IPS-NIHi11 (cell line): ENCODE measurements at places on chromosomes 13 and 19.

GRCh38 chr13:72341904-72342303 is 385.5 kb downstream of the MZT1 start:
- no peak for DNase-seq

GRCh38 chr19:38850436-38850975 is 720 bp upstream of the HNRNPL start:
- DNase-seq, result peak; percentile 91

DNA sequence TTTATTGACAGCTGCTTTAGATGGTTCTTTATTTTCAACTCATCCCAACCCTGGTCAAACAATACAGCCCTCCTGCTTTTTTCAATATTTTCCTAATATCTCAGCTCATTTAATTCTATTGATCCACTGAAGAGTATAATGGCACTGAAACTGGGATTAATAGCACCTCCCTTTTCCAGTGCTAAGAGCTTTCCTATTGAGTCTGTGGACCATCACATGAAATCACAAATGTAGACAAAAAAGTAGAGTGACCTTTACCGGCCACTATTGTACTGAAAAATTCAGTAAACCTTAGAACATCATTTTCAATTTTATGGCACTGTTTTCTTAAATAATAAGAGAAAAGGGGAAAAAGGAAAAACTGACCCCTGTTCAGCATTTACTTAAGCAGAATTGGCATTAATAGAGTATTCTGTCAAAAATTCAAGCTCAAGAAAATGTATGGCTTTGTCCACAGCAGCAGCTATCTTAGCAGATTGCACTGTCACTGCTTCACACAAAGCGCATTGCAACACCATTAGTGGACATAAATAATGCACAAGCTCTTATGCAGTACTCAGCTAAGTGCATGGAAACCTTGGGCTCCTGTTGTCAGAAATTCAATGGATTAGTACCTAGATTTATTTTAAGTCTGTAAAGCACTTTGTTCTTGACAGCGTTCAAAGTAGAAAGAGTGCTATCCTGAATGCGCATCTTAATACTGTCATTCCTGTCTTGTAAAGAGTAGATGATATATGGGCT is 851.0 kb upstream of the KLHL1 start:
- no peak for DNase-seq

DNA sequence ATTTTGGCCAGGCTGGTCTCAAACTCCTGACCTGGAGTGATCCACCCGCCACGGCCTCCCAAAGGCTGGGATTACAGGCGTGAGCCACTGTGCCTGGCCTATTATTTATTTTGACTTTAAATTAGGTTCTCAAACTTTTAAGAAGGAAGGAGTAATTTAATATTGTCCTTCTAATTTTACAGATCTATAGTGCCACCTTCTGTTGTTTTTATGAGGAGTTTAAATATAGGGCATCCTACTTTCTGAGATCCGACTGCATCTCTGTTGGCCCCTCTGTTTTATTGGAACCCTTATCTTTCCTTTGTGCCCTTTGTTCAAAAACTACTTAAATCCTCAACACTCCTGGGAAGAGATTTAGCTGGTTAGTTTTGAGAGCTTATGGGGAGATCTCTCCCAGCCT is 25.4 kb upstream of the ZMYM5 start:
- DNase-seq, result no peak

DNA sequence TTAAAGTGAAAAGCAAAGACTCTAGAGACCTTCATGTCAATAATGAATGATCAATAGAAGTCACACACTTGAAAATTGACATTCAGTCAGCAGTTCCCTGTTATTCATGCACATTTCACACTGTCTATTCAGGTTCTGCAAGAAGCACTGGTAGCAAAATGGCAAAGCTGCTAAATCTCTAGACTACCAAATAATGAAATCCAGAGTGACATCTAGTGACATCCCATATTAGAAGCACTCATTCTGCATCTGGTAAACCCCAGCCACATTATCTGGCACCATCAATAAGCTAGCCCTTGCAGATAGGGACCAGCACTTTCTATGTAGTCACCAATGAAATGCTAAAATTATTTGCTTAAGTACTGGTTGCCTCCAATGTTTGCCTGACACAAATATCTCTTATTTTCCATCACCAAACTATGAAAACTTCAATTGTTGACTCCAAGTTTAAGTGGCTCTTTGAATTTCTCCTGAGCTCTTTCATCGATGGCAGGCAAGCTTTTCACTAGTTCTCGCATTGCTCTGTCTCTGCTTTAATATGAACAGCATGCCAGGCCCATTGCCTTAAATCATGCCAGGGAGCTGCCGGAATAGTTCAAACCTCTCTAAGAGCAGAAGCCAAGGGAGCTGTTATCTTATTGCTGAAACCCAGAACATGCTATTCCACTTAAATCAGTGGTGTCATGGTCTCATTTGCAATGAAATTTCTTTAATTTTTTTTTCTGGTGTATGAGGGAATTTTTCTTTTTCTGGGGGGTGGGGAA is 409.9 kb downstream of the MZT1 start:
- no peak for DNase-seq

- DNase-seq, result no peak
Measured at GRCh38 chr19:18203408-18203862, 407 bp downstream of the RAB3A start.

DNA sequence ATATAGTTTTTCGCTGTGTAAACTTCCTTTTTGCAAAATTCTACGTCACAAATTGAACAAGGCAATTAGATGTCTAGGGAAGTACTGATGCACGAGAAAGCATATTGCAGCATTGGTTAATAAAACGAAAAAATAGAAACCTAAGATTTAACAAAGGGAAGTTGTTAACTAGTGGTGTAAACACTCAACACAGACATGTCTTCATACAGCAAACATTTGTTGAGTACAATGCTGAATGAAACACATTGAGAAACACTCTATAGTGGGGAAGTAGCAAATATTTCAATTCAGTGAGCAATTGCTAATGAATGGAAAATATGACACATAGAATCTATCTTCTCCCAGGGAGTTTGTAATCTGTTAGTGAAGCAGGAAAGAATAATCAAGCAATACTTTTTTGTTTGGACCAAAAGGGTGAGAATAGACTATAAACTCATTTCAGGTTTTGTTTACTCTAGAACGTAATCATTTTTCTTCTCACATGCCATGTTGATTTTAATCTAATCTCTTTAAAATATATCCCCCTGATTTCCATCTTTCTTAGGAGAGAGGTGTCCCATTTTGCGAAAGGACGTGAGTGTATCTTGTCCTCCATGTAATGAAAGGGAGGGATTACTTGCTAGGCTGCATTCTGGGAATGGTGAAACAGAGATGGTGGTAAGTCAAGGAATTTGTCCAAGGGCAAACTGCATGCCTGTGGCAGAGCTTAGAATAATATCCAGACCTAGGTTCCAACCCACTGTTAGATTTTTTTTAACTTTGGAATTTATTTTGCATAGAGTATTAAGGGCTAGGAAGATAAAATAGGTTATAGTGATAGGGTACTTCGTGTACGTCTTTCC is 1.7 kb upstream of the ANKRD10 start:
- no peak for DNase-seq

DNA sequence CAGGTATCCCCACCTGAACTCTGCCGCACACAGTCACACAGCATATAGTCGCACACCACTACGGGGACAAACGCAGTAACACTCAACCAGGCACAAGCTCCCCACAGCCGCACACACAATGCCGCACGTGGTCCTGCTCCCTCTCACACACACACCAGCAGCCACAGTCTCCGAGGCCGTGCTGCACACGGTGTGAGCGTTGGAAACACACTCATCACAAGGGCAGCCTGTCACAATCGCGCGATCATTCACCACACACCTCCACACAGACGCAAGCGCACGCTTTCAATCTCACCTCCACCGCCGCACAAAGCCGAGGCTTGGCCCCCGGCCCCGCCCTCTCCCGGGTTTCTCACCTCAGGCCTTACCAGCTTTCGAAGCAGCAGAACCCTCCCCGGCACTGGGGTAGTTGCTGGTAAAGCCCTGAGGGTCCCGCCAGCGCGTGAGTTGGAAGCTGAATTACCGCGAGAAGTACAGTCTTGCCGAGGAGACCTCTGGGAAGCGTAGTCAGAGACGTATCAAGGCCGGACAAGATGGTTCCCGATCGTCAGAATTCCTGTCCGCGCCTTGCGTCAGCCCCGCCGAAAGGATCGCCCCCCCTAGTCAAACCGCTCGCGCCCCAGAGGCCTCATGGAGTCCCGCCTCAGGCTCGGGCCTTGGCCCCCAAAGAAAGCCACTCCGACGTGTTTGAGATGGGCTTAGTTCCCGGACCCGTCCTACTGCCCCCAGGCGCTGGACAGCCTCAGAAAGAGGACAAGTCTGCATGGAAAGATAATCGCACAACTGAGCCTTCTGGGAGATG is at the start of gene ZNF566:
ZNF566 (minus strand) TSS at position 444 of the 802 bp plus-strand sequence. CDS start 13,004 bp downstream, outside the sequence.
- peak; percentile 97 for DNase-seq

DNA sequence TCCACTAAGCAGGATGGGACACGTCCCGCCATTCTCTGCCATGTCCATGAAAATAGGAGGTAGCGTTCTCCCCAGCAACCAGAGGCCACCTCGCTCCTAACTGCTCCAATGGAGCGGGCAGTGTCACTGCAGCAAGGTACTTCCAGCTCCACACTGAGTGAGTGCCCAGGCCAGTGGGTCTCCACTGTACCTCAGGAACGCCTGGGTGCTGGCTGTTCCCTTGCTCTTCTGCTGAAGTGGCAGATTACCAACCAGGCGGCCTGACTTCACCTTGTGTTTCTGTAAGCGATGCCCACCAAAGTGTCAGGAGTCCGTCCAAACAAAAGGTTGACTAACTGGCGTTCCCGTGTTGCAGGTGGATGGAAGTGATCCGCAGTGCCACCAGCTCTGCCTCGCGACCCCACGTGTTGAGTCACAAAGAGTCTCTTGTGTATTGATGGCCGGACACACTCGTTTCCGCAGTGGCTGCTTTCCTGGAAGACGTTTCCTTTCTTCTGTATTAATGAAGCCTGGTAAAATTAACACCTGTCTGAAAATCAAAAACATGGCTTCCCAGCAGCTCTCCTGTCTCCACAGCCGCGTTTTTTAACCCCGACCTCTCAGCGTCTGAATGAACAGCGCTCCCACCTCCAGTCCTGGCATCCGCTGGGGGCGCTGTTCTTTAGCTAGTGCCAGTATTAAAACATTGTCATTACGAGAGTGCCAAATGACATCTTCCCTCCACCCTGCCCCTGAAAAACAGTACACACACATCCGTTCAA is 128.8 kb downstream of the STK24 start:
- peak; percentile 65 for DNase-seq

GRCh38 chr13:45717349-45717748 is 15.2 kb downstream of the CBY2 start:
- DNase-seq, result no peak

DNA sequence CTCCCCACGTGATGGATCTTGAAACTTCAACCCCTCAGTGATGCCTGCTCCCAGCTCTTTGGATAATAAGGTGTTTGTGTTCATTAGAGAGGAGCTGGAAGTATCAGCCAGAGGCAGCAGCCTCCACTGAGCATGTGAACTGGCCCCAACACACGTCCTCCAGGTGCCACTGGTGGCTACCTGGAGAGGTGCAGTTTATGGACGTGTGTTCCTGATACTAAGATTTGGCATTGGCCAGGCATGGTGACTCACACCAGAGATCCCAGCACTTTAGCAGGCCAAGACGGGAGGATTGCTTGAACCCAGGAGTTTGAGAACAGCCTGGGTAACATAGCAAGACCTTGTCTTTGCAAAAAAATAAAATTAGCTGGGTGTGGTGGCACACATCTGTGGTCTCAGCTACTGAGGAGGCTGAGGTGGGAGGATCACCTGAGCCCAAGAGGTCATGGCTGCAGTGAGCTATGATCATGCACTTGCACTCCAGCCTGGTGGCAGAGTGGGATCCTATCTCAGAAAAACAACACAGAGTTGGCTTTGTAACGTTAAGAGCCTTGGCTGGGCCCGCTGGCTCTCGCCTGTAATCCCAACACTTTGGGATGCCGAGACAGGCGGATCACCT is 34.4 kb downstream of the SLC25A42 start:
- DNase-seq, result no peak

GRCh38 chr13:95676105-95676761 is 706 bp upstream of the DNAJC3 start:
- peak; percentile 43 for DNase-seq

DNA sequence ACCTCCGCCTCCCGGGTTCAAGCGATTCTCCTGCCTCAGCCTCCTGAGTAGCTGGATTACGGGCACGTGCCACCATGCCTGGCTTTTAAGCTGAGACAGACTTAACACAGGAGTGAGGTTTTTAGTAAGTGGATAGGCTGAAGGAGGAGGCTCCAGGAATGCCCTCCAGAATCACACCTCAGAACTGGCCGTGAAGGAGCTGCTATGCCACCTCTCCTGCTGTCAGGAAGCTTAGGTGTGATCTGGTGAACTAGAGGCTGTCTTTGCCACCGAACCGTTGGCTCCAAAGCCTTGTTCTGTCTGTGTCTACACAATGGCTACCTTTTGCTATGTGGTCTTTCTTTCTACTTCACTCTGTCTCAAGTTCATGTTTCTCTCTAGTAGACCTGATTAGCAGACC is 4.2 kb downstream of the PDCD2L start:
- no peak for DNase-seq

DNA sequence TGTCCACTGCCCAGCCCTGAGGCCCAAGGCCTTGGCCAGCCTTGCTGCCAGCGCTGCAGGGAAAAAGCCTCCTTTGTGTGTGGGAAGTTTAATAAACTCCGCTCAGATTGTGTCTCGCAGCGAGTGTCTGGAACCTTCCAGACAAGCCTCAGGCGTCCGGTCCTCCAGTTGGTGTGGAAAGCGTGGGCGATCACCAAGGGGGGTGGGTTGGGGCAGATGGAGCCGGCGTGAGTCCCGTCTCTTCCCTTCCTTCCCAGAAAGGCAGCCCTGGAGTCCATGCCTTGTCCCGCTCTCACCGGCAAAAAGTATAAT is 4.6 kb downstream of the STK11 start:
- no peak for DNase-seq

DNA sequence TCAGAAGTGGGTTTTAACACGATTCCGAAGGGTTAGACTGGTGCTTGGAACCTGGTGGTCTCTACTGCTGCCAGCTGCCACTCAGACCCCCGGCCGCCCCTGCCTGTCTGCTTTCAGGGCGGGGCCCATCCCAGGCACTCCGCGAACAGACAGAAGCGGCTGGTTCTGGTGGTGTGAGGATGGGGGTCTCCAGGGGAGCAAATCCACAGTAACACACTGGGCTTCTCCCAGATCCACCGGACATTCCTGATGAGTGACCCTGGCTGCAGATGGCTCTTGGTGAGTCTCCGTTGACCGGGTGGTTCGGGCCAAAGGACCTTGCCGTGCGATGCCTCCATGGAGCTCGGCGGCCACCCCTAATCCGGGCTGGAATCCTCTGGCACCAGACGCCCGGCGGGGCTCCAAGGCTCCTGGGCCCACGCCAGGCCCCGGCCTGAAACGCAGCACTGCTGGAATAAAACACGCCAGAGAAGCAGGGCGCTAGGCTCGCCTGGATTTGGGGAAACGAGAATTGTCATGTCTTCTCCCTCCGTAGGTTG is 2.1 kb upstream of the PTBP1 start:
- no peak for DNase-seq

DNA sequence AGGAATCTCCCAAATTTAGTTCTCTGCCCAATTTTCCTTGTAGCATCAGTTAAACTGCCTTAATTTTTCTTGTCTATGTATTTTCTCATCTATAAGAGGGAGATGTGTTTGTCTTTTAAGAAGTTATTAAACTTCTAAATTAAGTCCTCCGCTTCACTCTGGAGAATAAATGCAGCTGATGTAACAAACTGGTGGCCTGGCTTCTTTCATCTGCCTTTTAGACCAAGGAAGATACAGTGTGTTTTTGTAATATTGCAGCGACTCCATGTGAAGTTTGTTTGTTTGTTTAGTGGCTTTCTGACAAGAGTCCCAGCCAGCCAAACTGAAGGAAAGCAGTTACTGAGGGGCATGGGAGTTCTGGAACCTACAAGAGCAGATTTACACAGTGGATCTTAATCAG is 56.4 kb downstream of the KLF12 start:
- DNase-seq, result no peak
